NAMALWA (cell line): ENCODE measurements at places on chromosomes 12 and 14.

DNA sequence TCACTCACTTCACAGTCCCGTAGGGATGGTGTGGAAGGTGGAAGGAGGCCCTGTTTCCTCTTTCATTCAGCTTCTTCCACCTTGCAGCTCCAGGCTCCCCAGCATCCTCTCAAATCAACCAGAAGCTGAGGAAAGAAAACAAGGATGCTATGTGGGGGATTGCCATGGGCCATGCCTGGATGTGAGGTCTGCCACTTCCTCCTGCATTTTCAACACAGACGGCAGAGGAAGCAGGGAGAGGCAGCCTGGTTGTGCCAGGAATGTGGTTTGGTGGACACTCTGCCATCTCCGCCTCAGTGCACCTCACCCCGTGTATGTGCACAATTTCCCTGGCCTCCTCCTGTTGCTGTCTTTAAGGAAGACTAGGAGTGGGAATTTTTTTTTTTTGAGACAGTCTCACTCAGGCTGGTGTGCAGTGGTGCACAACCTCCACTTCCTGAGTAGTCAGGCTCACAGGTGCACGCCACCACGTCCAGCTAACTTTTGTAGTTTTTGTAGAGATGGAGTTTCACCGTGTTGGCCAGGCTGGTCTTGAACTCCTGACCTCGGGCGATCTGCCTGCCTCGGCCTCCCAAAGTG, 99.2 kb downstream of the SLC15A4 start:
- DNase-seq, result no peak

DNA sequence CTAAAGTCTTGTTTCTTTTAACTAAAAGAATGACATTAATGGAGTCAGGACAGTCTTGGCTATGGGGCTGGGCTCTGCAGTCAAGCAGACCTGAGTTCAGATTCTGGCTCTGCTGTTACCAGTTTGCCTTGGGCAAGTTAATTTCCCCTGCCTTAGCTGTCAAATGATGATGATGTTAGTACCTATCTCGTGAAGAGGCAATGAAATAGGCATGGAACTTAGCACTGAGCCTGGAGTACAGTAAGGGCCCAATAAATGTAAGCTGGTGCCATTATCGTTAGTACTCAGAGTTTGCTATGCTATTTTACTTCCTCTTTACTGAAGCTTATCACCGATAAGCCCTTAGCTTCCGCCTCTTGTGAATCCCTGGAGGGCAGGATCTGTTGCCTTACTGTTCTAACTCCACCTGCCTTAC, 8.5 kb downstream of the FBXW8 start:
- DNase-seq, result peak; percentile 72

DNA sequence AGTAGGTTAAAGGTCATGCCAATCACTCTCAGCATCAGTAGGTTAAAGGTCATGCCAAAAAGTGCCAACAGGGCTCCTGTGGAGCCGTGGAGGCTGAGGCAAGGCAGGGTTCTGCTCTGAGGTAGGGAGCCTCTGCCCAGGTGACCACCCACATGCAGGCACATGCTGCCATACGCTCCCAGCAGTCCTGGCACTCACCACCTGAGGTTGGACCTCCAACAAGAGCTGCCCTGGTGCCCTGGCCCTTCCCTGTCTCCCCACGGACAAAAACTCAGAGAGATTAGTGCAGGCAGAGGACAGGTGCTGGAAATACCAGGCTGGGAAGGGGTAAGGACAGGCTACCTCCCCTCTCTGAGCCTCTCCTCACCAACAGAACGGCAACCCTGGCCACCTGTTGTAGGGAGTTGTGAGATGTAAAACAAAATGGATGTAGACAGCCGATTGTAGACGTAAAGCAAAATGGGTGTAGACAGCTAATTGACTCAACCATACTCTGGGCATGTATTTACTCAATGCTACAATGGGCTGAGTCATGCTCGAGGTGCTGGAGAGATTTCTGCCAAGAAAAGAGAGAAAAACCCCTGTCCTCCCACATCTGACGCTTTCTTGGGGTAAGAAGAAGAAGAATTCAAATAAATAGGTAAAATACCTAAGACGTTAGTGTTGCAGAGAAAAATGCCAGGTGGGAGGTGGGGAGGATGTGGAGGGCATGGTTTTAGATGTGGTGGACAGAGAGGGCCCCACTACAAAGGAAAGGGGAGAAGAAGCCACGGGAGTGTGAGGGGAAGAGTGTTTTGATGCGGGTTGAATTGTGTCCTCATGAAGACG, 32.4 kb downstream of the LTBP2 start:
- no peak for DNase-seq

DNA sequence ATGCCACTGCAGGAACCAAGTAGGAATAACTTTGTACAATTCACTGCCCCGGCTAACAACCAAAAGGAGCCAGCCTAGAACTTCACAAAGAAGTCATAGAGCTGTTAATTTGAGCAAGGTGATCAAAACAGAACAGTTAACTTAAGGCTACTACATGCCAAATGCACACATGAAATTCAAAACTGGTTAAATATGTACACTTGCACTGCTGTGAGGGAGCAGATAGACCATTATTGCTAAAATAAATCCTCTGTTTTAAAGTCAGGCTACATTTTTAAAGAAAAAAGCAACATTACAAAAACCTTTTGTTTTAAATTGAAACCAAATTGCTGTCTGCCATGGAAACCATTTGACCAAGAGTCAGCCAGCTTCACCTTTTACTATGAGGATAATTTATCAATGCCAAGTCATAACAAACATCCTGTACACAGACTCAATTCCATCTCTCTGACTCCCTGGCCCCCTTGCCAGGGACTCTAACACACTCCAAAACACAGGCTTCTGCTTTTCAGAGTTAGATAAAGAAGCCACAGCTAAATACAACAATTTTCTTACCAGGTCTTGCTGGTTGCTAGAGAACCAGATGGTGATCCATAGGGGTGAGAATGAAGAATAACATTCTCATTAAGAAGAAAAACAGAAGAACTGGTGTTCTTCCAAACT, 84.0 kb downstream of the LRP6 start:
- no peak for DNase-seq

GRCh38 chr14:56202256-56202655, 84.0 kb downstream of the PELI2 start:
- no peak for DNase-seq

GRCh38 chr12:2844786-2845185, 10.0 kb upstream of the NRIP2 start:
- DNase-seq, result no peak

DNA sequence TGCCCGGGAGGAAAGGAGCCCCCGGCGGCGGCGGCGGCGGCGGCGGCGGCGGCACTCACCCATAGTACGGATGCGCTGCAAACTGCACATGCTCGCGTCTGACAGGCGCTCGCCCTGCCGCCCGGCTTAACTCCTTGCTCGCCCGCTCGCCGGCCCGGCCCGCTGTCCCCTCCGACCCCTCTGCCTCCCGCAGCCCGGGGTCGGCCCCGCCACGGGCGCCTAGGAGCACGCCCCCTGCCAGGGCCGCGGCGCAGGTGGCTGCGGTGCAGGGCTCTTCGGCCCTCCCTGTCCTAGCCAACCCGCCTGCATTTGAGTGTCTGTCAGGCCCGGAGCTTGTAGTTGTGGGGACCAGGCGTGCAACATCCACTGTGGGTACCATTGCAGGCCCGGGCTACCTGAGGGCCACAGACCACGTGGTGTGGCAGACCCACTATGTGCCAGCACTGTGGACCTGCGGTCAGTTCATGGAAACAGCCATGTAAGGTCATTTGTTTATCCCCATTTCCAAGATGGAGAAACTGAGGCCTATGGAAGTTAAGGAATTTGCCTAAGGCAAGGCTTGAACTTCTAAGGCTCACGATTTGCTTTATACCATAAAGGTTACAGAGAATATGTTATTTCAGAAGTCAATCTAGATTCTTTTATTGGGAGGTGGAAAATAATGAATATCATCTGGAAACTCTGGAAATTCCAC, 17.6 kb upstream of the PLEKHH1 start:
- DNase-seq, result peak; percentile 32

- no peak for DNase-seq
Measured at GRCh38 chr12:42010715-42011114, 134.0 kb downstream of the GXYLT1 start.

DNA sequence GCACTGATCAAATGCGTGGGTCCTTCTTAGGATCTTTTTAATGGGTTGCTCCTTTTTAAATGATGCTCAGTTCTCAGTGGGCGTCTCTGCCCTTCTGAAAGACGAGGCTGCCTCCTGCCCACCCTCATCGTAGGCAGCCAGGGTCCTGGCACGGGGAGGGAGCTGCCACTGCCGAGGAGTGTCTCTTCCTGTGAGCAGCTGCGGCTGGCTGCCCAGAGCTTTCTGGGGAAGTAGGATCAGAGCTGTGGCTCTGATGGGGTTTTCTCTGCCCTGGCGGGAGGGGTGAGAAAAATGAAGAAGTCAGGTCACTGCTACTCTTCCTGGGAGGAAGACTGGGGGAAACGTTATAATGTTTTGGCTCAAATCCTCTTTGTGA, 31.1 kb upstream of the BEGAIN start:
- DNase-seq, result no peak

GRCh38 chr12:40688085-40688725, 4.0 kb upstream of the CNTN1 start:
- no peak for DNase-seq

DNA sequence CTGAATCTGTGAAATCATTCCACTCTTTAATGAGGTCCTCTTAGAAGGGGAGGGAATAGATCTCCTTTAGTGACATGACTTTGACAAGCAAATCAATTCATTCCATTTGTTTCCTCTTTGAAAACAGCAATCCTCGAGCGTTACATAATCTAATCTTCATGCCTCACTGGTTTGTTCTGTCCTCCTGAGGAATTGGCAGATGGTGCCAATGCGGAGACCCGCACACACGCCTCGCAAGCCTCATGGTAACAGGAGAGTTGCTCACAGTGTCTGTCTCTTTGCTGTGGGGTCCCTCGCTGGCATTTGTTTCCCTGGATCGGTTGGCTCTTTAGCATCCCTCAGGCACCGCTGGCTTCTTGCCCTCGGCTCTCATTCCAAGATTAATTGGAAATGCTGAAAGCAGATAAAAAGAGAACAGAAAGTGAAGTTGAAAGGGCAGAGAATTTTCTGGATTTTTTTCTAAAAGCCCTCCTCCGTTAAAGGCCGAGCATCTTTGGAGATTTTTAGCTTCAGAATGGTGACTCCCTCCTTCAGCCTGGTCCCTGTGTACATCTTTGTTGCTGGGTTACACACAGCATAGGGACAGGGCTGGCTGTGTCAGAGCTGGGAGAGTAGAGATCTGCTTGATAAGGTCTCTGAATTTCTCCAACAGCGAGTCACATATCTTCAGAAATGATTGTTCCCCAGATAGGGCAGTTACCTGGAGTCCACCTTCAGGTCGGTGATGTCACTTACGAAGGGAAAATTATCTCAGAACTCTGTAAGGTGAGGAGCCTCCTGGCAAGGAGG, 10.1 kb upstream of the CABP1 start:
- DNase-seq, result no peak

DNA sequence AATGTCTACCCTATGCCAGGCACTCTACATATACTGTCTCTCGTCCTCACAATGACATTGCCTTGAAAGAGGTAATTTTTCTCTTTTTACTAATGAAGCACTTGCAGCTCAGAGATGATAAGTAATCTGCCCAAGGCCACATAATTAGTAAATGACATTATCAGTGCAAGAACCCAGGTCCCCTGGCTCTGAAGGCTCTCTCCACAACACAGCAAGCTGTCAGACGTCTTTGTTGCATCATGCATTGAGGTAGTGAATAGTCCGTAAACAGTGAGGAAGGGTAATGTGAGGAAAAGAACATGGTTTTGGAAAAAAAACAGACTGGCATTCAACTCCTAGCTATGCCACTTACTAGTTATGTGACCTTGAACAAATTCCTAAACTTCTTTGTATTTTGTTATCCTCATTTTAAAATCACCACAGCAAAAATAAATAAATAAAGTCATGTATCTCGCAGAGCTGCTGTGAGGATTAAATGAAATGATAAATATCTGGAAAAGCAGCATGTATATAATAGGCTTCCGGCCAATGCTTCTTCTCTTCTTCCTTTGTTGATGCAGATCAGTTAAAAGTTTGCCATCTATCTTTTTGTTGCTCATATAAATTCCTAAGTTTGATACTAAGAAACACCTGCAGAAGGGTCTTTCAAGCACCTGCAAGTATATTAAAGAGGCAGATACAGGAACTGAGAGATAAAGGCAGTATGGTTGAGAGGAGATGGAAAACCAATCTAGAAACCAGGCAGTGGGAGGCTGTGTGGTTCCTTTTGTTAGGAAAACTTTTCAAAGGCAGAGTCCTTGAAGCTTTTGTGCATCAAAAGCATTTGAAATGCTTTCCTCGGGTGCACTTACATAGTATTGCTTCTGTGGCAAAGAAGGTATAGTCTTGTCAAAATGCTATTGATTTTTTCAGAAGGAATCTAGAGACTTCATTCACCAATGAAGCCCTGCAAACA, 82.8 kb downstream of the BTG1 start:
- no peak for DNase-seq
